ENCODE measurements at places on chromosomes 5 and 9. TPM values are rescaled to one million over a fixed set of nuclear protein-coding genes. Genes with fewer than 3 reads are reported as not detected.

DNA sequence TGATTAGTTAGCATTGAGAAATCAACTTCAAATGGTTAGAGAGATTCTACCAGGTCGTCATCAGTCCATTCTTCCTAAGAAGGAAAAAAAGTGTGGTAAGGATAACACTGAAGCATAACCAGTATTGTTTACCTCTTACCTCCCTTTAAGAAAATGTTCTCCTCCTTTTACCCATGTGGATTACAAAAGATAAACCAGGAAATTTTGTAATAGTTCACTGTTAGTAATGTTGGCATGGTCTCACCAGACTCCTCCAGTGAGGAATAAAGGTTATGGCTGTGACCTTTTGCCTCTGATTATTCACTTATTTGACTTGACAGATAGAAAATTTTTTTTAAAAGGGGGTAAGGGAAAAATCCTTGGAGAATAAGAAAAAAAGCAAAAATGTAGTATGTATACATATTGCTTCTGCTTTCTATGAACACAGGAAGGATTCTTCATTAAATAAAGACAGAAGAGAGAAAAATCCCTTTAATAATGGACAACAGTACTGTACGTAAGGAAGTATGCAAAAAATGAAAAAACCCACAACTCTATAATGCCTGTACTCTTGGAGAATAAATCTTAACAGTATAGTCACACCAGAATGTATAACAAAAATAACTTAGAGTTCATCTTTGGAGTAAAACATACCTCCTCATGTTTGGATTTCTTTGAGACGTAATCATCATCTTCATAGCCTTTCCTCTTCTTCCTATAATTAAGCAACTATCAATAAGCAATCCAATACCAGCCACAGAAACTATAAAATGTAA lies 18.1 kb downstream of the CCNH start:
- DNase-seq, result no peak

- DNase-seq, result no peak
Observed at GRCh38 chr5:169583101-169583423, 511 bp upstream of the SPDL1 start.

GRCh38 chr9:5671711-5672353 lies 42.9 kb downstream of the RIC1 start:
- no peak for DNase-seq

DNA sequence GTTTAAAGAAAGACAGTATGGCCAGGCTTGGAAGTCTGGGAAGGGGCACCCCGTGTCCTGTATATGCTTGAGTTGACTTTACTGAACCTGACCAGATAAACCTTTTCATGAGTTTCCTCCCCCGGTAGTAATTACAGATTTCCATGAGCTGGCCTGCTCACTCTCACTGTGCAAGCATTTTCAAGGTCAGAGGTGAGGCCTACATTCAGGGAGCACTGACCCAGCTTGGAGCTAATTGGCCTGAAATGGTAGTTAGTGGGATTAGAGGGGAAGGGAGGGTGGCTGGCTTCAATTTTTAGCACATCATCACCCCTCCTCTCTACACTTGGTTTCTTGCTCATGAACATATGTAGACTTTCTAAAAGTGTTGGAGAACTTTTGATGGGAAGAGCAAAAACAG lies 99.2 kb downstream of the PSAT1 start:
- DNase-seq, result no peak

GRCh38 chr5:138289296-138289695 lies 14.9 kb upstream of the GFRA3 start:
- no peak for DNase-seq

DNA sequence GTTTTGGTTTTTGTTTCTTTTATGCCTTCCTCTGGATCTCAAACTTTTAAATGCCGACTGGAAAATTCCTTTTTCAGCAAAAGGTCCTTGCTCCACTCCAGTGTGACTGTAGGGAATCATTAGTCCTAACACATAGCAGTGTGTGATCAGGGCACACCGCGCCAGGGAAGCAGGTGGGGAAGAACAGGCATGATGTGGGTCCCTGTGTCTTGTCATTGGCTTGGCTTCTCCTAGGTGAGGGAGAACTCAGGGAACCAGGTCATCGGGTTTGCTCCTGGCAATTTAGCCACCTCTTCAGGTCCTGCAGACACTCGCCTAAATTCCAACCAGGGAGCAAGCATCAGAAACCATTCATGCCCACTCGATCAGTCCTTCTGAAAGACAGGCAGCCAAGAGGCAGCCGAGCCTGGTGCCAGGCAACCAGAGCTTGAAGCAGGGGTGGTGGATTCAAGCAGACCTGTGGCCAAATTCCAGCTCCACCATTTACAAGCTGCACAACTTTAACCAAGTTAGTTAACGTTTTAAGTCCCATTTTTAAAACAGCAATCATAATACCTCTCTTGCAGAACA lies 514.2 kb downstream of the BNC2 start:
- DNase-seq, result no peak

GRCh38 chr5:175895686-175896102 lies 24.3 kb downstream of the CPLX2 start:
- no peak for DNase-seq

DNA sequence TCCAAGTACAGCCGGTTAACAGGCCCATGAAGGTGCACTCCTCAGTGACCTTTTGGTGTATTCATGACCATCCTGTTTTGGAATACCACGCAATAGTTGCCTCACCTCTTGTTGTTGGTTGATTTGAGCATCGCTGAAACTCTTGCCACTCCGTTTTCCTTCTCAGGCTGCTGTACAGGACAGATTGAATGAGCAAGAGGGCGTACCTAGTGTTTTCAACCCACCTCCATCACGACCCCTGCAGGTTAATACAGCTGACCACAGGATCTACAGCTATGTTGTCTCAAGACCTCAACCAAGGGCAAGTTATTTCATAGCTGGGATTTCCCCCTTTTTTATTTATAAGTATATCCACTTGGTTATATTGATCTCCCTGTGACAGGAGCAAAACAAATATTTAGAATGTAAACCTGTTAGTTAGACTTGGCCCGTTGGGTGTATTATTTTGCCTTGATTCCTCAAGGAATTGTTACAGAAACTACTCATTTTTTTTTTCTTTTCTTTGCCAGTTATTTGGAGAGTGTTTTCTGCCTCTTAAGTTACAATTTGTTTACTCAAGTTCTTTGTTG lies 38.1 kb downstream of the FAF2 start:
- no peak for DNase-seq

GRCh38 chr9:130166399-130166798 lies 5.8 kb upstream of the NCS1 start:
- DNase-seq, result no peak

- no peak for DNase-seq
Observed at GRCh38 chr5:128825826-128826225, 139.5 kb upstream of the SLC27A6 start.

GRCh38 chr9:96317335-96317980 lies 15.5 kb upstream of the HSD17B3 start:
- no peak for DNase-seq

- no peak for DNase-seq
Observed at GRCh38 chr9:32603914-32604852, 31.2 kb upstream of the NDUFB6 start.

DNA sequence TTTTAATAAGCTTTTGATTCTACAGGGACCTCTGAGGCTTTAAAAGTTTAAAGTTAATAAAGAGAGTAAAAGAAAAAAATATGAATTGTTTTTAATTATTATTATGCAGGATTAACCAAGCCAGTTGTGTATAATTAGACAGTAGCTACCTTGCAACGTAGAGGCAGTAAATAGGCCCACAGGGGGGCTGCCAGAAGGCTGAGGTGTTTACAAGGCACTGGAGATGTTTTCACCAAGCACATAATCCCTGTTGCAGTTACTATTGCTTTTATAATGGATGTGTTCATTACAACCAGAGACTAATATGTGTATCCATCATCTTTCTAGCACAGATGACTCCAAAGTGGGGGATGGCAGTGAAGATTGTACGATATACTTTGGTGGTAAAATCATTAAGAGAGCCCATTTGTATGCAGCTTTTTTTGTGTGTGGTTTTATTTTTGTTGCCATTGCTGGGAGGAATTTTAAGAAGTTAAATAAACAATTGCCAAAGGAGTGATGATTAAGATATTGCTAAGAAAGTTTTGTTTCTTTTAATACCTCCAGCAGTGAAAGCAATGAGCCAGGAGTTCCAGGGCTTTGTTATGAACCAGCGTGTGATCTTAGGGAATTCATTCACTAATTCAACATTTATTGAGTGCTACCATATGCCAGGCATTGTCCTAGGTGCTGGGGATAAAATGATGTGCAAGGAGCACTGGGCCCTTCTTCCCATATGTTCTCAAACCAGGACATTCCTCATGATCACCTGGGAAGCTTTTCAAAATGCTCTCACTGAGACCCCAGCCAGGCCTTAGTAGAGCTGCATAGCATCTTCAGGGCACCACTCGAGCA lies 138.7 kb upstream of the EFNA5 start:
- DNase-seq, result no peak

The C9orf72 gene
- total RNA-seq, result 19.6 TPM

The SLC36A3 gene
- total RNA-seq, result not detected

The ENHO gene
- not detected for total RNA-seq

The SEMA4D gene
- 278 TPM for total RNA-seq

The MAMDC4 gene
- total RNA-seq, result 17.7 TPM

The CER1 gene
- not detected for total RNA-seq

The MED7 gene
- 21.7 TPM for total RNA-seq

The AHRR gene
- 38.3 TPM for total RNA-seq

The SPINK13 gene
- not detected for total RNA-seq

The CDC20B gene
- not detected for total RNA-seq

The QRFP gene
- not detected for total RNA-seq

All from activated naive CD4-positive, alpha-beta T cell treated with anti-CD3 and anti-CD28 coated beads, Interleukin-2, amount 50 U/mL, for 72 hours (primary cell).